ENCODE measurements at places on chromosomes 6 and 20. TPM values are rescaled to one million over a fixed set of nuclear protein-coding genes. Genes with fewer than 3 reads are reported as not detected.

GRCh38 chr20:20360464-20360863, 7.4 kb upstream of the INSM1 start:
- no peak overlapping the region for H3K4me3 ChIP-seq
- no peak overlapping the region for H3K27ac ChIP-seq
- H3K27me3 ChIP-seq, result peaks cover 19% of the 10 kb centered on the region
- H3K4me1 ChIP-seq, result peaks cover 19% of the 10 kb centered on the region

DNA sequence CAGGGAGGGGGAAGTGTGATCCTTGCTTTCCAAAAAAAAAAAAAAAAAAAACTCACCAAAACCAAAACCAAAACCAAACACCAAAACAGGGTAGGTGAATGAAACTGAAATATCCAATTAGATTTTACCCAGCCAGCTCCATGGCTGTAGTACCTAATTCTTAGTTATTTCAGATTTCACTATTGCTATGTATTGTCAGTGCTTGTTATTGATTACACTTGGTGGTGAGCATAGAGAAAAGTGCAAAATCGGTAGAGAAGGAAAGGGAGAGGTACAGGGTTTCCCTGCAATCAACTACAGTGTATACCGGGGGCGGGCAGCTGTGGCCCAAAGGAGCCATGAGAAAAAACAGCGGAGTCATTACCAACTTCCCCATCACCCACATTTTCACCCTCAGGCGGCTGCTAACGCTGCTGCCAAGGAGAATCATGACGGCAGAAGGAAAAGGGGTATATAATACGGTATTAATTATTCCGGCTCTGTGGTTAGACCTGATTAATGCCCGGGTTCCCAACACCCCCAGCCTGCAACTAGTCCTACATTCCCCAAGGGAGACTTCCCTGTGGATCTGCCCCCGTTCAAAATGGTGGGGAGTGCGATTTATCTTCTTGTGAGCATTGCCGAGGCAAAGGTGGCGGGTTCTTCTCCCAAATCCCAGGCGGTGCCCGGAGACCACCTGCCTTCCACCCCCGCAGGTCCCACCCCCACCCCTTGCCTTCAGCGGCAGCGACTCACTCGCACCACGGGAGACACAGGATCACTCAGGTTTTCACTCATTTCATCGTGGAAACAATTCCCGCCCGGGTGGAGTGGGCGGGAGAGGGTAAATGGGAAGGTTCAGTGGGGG, at the start of gene C6orf62:
C6orf62 (minus strand) TSS at position 30 of the 847 bp plus-strand sequence. CDS start 486 bp downstream, outside the sequence.
- peaks cover 8% of the 10 kb centered on the region for H3K36me3 ChIP-seq
- peak; percentile 35 for DNase-seq
- peaks cover 39% of the 10 kb centered on the region for H3K4me1 ChIP-seq
- H3K27ac ChIP-seq, result peak within 1 kb of the TSS; percentile 99

DNA sequence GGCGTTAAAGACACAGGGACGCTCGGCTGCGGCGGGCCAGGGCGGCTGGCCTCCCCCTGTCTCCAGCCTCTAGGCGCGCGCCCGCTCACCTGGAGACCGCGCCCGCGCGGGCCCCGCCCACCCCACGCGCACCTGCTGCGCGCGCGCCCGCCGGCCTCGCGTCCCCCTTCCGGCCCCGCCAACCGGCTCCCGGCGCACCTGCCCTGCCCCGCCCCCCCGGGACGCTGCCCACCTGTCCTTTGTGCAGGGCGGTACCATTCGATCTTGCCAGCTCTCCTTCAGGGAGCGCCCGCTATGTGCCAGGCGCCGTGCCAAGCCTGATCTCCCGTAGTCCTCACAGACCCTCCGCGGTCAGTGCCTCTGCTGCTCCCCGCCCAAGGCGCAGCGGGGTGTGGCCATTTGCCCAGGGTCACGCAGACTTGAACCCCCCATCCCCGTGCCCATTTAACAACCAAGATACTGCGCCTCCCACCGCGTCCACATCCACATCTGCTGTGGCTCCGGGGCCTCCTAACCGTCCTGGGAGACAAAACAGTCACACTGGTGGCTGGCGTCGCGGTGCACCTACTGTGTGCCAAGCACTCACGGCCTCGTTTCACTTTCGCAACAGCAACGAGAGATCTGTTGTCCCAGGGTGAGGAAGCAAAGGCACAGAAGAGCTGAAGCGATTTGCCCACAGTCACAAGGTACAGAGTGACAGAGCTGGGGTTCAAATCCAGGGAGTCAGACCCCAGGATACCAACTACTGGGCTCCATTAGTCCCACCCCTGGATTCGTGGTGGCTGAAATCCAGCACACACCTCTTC, 48.1 kb downstream of the NOL4L start:
- no peaks in the 10 kb centered on the region for H3K27me3 ChIP-seq
- H3K36me3 ChIP-seq, result no peaks in the 10 kb centered on the region
- peaks cover 93% of the 10 kb centered on the region for H3K4me1 ChIP-seq
- H3K27ac ChIP-seq, result peak overlapping the region; percentile 95
- DNase-seq, result peak; percentile 61

DNA sequence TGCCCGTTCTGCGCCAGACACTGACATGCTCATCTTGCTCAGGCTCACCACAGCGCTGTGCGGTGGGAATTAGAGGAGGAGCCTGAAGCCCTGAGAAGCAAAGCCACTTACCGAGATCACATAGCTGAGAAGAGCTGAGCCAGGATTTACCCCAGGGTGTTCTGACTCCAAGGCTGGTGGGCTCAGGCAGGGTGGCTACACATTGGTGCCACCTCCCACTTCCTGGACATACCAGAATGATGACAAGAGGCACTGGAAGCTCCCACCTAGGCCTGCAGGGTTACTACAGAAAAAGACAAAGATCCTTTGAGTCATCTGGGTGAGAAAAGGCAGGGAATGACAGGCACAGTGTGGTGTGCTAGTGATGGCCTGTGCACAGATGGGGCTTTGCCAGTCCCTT, 24.4 kb upstream of the FKBP1A start:
- H3K4me1 ChIP-seq, result no peaks in the 10 kb centered on the region
- DNase-seq, result no peak
- H3K27me3 ChIP-seq, result no peaks in the 10 kb centered on the region
- no peak overlapping the region for H3K4me3 ChIP-seq
- no peaks in the 10 kb centered on the region for H3K36me3 ChIP-seq

- no peak for DNase-seq
- no peaks in the 10 kb centered on the region for H3K27me3 ChIP-seq
- H3K27ac ChIP-seq, result no peak overlapping the region
- H3K36me3 ChIP-seq, result peaks cover 4% of the 10 kb centered on the region
- H3K4me3 ChIP-seq, result no peak overlapping the region
- no peaks in the 10 kb centered on the region for H3K4me1 ChIP-seq
Observed at GRCh38 chr20:25207960-25208534, 12.5 kb downstream of the ENTPD6 start.

The CYP39A1 gene
- not detected for total RNA-seq

All from T-cell (primary cell).